ENCODE measurements at places on chromosomes 16 and 17.
A peak's percentile ranks its signal among the peaks of the same experiment; 100 is the strongest.

GRCh38 chr16:10447289-10447688, 61.4 kb downstream of the ATF7IP2 start:
- H3K27me3 ChIP-seq = no peaks in the 10 kb centered on the region
- no peak for DNase-seq
- no peak overlapping the region for H3K4me3 ChIP-seq

GRCh38 chr17:1861391-1862010, 31.7 kb downstream of the RPA1 start:
- no peaks in the 10 kb centered on the region for H3K4me1 ChIP-seq
- H3K36me3 ChIP-seq = no peaks in the 10 kb centered on the region
- H3K27me3 ChIP-seq = no peaks in the 10 kb centered on the region
- no peak overlapping the region for H3K27ac ChIP-seq

DNA sequence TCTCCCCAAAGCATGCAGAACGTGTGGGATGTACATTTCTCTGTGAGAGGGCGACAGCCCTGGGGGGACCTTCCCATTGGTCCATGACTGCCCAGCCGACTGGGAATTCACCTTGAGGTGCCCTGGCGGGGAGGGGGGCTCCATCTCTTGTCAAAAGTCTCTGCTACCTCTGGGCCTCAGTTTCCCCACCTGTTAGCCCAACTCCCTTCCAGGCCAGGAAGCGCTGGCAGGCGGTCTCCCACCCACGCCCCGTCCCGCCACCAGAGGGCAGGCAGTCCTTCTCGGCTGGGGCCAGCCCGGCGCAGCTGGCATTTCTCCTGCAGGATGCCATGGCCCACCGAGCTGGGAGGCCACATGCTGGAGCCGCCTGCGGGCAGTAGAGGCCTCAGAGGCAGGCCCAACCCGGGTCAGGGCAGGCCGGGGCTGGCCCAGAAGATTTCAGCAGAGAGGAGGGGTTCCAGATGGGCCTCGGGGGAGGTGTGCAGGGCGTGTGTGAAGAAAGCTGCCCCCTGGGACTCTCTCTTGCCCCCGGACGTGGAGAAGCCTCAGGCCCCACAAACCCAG, 16.6 kb downstream of the CD7 start:
- DNase-seq = peak; percentile 96
- no peaks in the 10 kb centered on the region for H3K36me3 ChIP-seq
- peak overlapping the region; percentile 38 for H3K27ac ChIP-seq
- H3K4me1 ChIP-seq = peaks cover 85% of the 10 kb centered on the region
- H3K4me3 ChIP-seq = no peak overlapping the region
- peaks cover 7% of the 10 kb centered on the region for H3K27me3 ChIP-seq

- peak overlapping the region; percentile 42 for H3K4me3 ChIP-seq
- peak; percentile 92 for DNase-seq
- H3K4me1 ChIP-seq = peaks cover 19% of the 10 kb centered on the region
- H3K27me3 ChIP-seq = no peaks in the 10 kb centered on the region
Measured at GRCh38 chr16:87635541-87636049, 33.3 kb downstream of the JPH3 start.

GRCh38 chr17:38602956-38603785, 2.6 kb downstream of the SRCIN1 start:
- no peaks in the 10 kb centered on the region for H3K36me3 ChIP-seq
- peaks cover 99% of the 10 kb centered on the region for H3K27me3 ChIP-seq
- H3K4me3 ChIP-seq = no peak overlapping the region
- no peaks in the 10 kb centered on the region for H3K4me1 ChIP-seq
- H3K27ac ChIP-seq = no peak overlapping the region

- no peaks in the 10 kb centered on the region for H3K4me1 ChIP-seq
- H3K4me3 ChIP-seq = no peak overlapping the region
- no peak overlapping the region for H3K27ac ChIP-seq
- peak; percentile 55 for DNase-seq
- no peaks in the 10 kb centered on the region for H3K36me3 ChIP-seq
- H3K27me3 ChIP-seq = no peaks in the 10 kb centered on the region
Measured at GRCh38 chr17:77597418-77598240, 360.9 kb upstream of the TNRC6C start.

GRCh38 chr16:87540897-87541146, 48.0 kb upstream of the ZCCHC14 start:
- H3K4me1 ChIP-seq = peaks cover 8% of the 10 kb centered on the region
- no peaks in the 10 kb centered on the region for H3K36me3 ChIP-seq
- H3K27ac ChIP-seq = no peak overlapping the region
- H3K4me3 ChIP-seq = no peak overlapping the region
- H3K27me3 ChIP-seq = no peaks in the 10 kb centered on the region

Data from spleen (tissue), 13 donors.